ENCODE measurements at places on chromosomes 1 and 21. TPM values are rescaled to one million over a fixed set of nuclear protein-coding genes. Genes with fewer than 3 reads are reported as not detected.
A peak's percentile ranks its signal among the peaks of the same experiment; 100 is the strongest.

GJC2 gene
- 2.5 TPM for polyA plus RNA-seq

TDRD10 gene
- not detected for polyA plus RNA-seq

RIPPLY3 gene
- polyA plus RNA-seq: 2.1 TPM

PAQR7 gene
- polyA plus RNA-seq: 20.2 TPM

TENT5C gene
- polyA plus RNA-seq: 0.30 TPM

RAB25 gene
- 0.12 TPM for polyA plus RNA-seq

ZSCAN20 gene
- 1.1 TPM for polyA plus RNA-seq

LCE3E gene
- polyA plus RNA-seq: not detected

ATPAF1 gene
- polyA plus RNA-seq: 57.3 TPM

OR2L13 gene
- not detected for polyA plus RNA-seq

CADM3 gene
- polyA plus RNA-seq: not detected

GRCh38 chr1:30008998-30009657, 714.3 kb downstream of the MATN1 start:
- peak; percentile 43 for DNase-seq

DNA sequence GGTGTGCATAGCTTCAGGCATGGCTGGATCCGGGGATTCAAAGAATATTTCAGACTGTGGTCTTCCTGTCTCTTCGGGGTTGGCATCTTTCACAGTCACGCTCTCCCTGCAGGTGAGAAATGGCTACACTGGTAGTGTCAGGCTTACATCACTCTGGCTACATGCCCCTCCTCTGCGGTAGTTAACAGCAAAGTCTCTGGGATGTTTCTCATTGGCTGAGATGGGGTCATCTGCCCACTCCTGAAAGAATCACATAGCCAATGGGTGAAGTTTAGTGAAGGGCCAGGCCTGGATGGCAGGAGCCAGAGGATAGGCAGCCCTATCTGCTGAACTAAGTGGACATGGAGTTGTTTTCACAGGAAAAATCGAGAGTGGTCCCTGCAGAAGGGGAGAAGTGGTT, 356.5 kb downstream of the MATN1 start:
- DNase-seq: no peak

DNA sequence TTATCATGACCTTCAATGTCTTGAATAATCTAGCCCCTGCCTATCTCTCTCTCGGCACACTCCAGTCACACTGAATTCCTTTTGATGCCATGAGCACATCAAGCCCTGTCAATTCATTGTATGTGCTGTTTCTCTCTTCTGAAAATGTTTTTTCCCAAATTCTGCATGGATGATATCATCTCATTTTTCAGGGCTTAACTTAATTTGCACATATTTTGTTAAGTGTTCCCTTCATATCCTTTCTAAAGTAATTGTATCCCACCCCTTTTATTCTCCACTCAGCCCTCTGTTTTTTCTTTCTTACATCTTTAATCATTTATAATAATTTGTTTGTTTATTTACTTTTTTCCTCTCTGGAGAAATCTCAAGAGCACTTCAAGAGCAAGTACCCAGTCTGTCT, 149.9 kb downstream of the ZNF326 start:
- DNase-seq: no peak

- no peak for DNase-seq
Observed at GRCh38 chr1:170680428-170680827, 16.5 kb downstream of the PRRX1 start.

GRCh38 chr1:12617901-12618660, at the start of gene DHRS3:
DHRS3 (minus strand) TSS chr1:12618210; CDS start chr1:12617348, 862 bp downstream.
- peak; percentile 83 for DNase-seq

- no peak for DNase-seq
Observed at GRCh38 chr1:91765293-91765692, 120.7 kb downstream of the TGFBR3 start.

- no peak for DNase-seq
Observed at GRCh38 chr21:22120616-22121266, 1122.5 kb downstream of the NCAM2 start.

GRCh38 chr1:204398197-204399125, 13.2 kb downstream of the PPP1R15B start:
- DNase-seq: peak; percentile 94

DNA sequence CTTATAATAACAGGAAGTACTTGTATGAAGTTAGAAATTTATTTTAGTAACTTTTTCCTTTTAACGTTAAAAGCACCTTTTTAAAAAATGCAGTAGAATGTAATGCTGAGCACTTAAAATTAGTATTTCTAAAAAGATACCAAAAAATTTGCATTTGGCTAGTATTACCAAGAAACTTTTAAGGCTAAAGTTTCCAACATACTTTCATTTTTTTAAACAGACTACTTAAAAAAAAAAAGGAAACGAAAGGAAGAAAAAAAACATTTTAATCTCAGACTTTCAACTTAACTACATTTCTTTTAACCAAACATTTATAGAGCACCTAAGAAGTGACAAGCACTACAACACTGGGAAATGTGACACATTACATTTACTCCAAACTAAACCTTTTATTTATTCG, 2.8 kb downstream of the ARID4B start:
- DNase-seq: no peak

GRCh38 chr21:44930543-44930981, 9.3 kb upstream of the SLX9 start:
- no peak for DNase-seq

DNA sequence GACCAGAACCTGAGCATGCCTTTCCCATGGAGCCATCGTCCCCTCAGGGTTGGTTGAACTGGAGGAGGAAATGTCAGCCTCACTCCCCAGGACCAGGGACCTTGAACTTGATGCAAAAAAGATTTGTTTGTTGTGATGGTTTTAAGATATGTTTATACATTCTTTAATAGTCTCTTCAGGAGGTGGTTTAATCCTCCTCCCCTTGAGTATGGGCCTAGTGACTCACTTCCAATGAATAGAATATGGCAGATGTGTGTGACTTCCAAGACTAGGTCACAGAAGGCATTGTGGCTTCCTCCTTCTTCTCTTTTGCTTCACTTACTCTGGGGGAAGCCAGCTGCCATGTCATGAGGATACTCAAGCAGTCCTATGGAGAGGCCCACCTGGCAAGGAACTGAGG, 81.7 kb upstream of the WNT4 start:
- no peak for DNase-seq

DNA sequence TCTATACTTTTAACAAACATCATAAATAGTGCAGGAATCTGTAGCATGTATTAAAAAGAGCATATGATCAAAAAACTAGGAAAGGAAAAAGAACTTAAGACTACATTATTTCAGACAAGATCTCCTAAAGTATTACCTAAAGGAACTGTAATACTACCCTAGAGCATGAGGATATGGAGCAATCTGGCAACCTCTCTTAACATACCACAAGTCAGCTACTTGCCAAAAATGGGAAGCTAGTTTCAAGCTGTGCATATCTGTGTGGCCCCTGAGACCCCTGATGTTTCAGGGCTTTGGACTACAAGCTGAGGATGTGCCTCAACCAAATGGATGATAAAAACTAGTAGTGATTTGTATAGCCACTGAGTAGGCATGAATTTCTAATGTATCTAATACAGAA, 525.6 kb downstream of the PTBP2 start:
- no peak for DNase-seq

GRCh38 chr1:49086327-49086726, 309.6 kb upstream of the BEND5 start:
- no peak for DNase-seq

DNA sequence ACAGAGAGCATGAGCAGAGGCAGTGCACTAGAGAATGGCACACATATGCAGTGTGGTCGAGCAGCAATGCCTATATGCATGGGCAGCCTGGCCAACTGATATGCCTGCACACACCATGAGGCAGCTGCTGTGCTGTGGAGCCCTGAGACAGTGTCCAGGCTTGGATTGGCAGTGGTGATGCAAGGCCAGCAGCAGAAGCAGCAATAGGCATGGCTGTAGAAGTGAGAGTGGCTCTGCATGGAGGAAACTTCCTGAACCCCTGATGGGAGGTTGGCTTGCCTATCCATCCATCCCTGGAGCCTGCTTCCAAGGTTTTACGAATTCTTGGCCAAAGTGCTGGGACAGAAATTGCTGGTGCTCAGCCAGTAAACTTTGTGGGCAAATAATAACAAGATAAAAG, 89.7 kb downstream of the DIRAS3 start:
- DNase-seq: no peak

- no peak for DNase-seq
Observed at GRCh38 chr1:100736746-100737145, 17.2 kb downstream of the VCAM1 start.

- DNase-seq: no peak
Observed at GRCh38 chr1:207798847-207799246, 47.0 kb downstream of the CD46 start.

DNA sequence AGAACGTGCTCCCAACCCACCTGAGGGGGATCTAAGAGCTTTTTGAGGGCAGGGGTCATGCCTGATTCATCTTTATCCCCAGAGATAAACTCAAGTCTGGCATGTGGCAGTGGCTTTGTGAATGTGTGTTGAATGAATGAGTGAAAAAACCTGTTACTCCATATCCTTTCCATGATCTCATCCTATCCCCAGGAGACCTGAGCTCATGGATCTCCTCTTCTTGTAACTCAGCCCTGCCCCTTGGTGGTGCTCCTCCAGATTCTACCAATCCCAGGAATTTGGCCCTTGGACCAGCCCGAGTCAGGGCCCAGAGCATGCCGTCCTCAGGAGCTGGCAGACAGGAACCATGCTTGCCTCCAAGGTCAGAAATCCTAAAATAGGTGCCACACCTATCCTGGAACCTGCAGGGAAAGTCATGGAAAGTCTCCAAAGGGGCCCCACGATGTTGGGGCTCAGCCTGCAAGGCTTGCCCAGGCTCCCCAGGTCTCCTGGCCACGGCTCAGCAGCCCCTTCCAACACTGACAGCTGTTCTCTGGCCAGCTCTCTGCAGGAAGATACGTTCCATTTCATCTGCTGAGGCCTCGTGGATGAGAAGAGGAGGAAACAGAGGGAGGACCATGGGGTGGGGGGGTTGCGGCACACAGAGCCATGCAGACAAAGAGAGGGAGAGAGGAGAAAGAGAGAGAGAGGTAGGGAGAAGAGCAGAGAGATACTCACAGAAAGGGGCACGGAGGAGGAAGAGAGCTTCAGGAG, 214.6 kb downstream of the TRABD2B start:
- DNase-seq: no peak

DNA sequence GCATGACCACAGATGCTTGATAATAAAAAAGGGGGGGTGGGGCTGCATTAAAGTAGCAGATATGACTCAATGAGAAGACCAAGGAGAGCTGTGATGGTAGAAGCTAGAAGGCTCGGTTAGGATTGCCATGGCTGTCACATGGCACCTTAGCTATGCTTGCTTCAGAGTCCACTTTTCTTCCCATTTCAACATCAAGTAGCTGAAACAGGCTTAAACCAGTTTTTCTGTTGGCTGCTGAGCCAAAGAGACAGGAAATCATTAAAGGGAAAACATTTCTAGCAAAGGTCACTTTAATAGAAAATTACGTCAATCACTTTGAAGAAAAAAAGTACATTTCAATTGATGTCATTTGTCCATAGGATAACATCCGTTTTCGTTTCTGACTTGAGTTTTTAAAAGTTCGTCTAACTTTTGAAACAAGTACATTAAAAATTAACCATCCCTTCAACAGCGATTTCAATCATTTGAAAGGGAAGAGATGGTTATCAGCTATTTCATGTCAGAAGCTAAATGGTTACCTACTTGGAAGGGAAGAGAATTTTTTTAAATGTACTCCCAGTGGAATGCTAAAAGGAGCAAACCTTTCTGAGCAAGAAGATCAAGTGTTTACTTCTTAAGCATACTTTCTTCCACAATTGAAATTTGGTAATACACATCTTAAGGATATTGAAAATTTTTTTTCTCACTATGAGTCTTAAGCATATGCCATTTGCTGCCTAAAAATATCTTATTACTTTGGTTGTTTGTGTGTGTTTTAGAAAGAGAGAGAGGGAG, 488.1 kb upstream of the PRMT6 start:
- DNase-seq: no peak

GRCh38 chr1:29761159-29761928, 525.0 kb downstream of the PTPRU start:
- no peak for DNase-seq

GRCh38 chr1:27520651-27521050, 30.7 kb upstream of the WASF2 start:
- peak; percentile 47 for DNase-seq

DNA sequence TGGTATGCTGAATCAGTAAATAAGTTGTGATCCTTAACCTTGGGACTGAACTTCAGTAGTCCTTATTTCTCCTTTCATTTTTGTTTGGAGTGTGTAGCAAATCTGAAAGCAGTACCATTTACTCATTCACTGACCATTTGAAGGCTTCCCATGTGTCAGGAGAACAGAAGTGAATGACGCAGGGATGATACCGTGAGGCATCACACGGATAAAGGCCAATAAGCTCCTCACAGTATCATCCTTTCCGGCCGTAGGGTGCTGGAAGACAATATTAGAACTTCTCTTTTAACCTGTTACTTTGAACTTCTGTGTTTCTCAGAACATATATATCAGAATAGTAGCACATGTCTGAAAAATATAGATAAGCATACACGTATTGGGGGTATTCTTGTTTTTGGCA, 21.3 kb downstream of the BACH1 start:
- DNase-seq: no peak

GRCh38 chr21:28885853-28886177, 106.9 kb downstream of the LTN1 start:
- DNase-seq: no peak

GRCh38 chr1:213997038-213997771, 9.4 kb downstream of the PROX1 start:
- DNase-seq: no peak

- DNase-seq: no peak
Observed at GRCh38 chr1:47395433-47395832, 20.7 kb upstream of the FOXE3 start.

- DNase-seq: peak; percentile 94
Observed at GRCh38 chr1:45172005-45172404, 34.4 kb downstream of the ZSWIM5 start.
